NCI-H1694 (cell line): ENCODE measurements at places on chromosomes 1 and 21.
A peak's percentile ranks its signal among the peaks of the same experiment; 100 is the strongest.

DNA sequence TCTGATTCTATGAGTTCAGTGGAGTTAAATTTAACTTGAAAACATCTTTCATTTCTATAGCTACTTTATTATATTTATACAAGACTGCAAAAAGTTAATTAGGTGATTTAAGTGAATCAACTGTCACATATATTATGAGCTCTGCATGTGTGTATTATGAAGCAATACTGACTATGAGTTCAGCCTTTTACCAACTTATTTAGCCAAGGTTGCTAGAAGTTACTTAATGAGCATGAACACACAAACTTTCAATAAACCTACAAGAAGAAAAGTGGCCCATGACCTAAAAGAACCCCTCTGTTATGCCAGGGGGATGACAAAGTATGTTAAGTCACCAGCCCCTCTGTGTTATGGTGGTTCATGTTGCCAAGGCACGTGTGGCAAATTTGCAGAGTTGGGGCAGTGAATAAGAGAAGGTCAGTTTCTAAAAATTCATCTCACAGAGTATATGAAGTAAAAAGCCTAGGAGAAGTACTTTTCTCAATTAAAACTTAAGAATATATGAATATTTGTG lies 86.7 kb upstream of the LYPLAL1 start:
- no peak for DNase-seq

DNA sequence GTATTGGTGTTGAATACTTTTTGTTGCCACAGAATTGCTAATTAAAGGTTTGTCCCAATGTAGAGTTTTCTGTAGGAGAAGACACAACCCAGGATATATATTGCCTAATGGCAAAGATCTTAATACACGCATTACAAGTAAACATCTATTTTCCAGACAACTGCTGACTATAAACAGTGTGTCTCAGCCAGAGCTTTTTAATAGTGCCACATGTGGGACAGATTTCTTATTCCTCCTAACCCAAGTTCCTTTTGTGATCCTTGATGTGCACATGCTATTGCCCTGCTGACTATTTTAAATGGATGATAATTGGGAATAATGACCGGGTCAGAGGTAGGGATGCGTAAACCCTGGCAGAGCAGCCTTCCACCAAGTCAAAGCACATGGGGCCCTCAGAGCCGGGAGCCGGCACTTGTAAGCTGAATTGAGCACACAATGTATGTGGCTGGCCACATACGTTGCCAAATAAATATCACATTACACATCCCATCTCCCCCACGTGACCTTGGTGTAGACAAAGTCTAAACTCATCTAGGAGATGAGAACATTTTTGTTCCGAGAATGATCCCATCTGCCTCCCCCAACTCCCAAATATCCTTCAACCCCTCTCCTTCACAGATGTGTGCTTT lies 209.8 kb upstream of the NFIA start:
- DNase-seq: no peak

GRCh38 chr1:188154761-188155160 lies 1326.0 kb downstream of the PLA2G4A start:
- peak; percentile 54 for DNase-seq

GRCh38 chr1:230517786-230518185 lies 91.7 kb upstream of the PGBD5 start:
- peak; percentile 100 for DNase-seq

DNA sequence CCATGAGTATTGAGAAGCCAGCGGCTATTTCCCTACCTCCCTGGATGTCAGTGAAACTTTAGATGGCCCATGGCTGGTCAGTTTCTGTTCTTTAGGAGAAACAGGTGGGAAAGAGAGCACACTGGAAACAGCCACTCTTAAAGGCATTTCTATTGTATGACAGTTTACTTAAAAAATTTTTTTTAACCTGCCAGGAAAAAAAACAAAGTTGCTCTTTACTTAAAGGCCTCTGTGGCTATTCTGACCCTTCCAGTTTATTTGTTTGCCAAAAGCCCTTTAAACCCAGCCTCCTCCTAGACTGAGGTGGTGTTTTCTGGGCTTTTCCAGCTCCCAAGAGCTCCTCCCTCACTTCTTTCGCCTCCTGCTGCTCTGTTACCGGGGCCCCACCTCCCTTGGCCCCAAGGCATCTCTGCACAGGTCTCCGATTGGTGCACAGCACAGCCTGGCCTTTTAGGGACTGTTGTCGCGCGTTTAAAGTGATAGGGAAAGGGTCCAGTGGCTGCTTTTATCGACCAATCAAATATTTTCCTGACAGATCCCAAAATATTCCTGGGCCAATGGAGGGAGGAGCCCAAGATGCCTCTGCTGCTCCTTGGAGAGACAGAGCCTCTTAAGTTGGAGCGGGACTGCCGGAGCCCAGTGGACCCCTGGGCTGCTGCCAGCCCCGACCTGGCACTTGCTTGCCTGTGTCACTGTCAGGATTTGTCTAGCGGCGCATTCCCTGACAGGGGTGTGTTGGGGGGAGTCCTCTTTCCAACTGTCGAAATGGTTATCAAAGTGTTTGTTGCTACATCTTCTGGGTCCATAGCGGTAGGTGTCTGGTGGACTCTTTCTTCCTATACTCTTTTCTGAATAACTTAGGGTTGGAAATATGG lies at the start of gene SH3BGR:
Gene SH3BGR (plus strand): TSS at position 639 of the 875 bp plus-strand sequence. CDS start 127 bp downstream, at position 766.
- DNase-seq: no peak
